ENCODE measurements at places on chromosomes 13 and 19. TPM values are rescaled to one million over a fixed set of nuclear protein-coding genes. Genes with fewer than 3 reads are reported as not detected.

SRRM5 gene
- 1.1 TPM for total RNA-seq

CBY2 gene
- not detected for total RNA-seq

ELSPBP1 gene
- total RNA-seq, result not detected

DNA sequence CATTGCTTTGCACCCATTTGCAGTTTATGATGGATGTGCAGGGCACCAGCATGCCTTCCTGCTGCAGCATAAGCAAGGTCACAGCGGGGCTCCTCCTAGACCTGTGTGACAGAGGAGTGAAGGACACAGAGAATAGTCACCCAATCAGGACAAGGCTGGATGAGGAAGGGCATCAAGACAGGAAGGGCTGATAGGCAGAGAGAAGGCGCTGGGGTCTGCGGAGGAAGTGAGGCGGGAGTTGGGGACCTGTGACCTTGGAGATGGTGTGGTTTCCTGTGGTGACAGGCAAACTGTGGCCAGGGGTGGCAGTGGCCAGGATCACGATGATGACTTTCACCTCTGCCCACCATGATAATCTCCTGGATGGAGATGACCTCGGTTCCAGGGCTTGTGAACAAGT is 16.4 kb upstream of the KCTD15 start:
- H3K27me3 ChIP-seq, result peaks cover 15% of the 10 kb centered on the region
- H3K27ac ChIP-seq, result no peak overlapping the region
- DNase-seq, result no peak
- H3K4me3 ChIP-seq, result no peak overlapping the region
- no peaks in the 10 kb centered on the region for H3K36me3 ChIP-seq
- peaks cover 5% of the 10 kb centered on the region for H3K4me1 ChIP-seq

GRCh38 chr13:69199664-69200063 is 908.0 kb upstream of the ATXN8OS start:
- H3K4me3 ChIP-seq, result no peak overlapping the region
- no peak for DNase-seq
- H3K27ac ChIP-seq, result no peak overlapping the region
- H3K4me1 ChIP-seq, result no peaks in the 10 kb centered on the region
- no peaks in the 10 kb centered on the region for H3K27me3 ChIP-seq

- H3K36me3 ChIP-seq, result peaks cover 38% of the 10 kb centered on the region
- no peak for DNase-seq
- no peak overlapping the region for H3K27ac ChIP-seq
- H3K27me3 ChIP-seq, result no peaks in the 10 kb centered on the region
- H3K4me1 ChIP-seq, result no peaks in the 10 kb centered on the region
These were observed 64.1 kb downstream of the CDADC1 start for GRCh38 chr13:49311816-49312215.

DNA sequence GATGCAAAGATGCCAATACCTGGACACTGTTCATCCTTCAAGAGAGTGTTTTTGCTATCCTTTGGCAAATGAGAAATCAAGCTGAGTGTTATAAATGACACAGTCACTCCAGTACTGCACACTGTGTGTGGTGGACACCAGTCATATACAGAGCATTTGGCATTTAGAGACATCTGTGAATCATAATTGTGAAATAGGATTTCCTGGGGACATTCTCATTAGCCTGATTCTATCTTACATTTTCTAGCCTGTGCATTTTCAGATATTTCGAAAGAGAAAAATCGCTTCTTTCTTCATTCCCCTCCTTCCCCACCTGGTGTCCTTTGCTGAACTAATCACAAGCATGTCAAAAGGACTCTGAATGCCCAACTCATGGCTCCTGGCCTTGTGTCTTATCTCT is 781.0 kb upstream of the ARGLU1 start:
- no peaks in the 10 kb centered on the region for H3K36me3 ChIP-seq
- no peak overlapping the region for H3K27ac ChIP-seq
- no peak for DNase-seq
- no peaks in the 10 kb centered on the region for H3K27me3 ChIP-seq
- no peaks in the 10 kb centered on the region for H3K4me1 ChIP-seq

GRCh38 chr13:50843257-50844083 is at the start of gene DLEU7:
Gene DLEU7, minus strand, starts transcription at chr13:50843692. Its CDS starts 46 bp downstream, at chr13:50843646.
- no peak within 1 kb of the TSS for H3K27ac ChIP-seq
- no peaks in the 10 kb centered on the region for H3K36me3 ChIP-seq
- peaks cover 15% of the 10 kb centered on the region for H3K27me3 ChIP-seq
- peaks cover 12% of the 10 kb centered on the region for H3K4me1 ChIP-seq
- DNase-seq, result no peak

GRCh38 chr19:633786-634639 is 676 bp upstream of the POLRMT start:
- DNase-seq, result no peak
- H3K27ac ChIP-seq, result peak overlapping the region; percentile 73
- H3K27me3 ChIP-seq, result no peaks in the 10 kb centered on the region

DNA sequence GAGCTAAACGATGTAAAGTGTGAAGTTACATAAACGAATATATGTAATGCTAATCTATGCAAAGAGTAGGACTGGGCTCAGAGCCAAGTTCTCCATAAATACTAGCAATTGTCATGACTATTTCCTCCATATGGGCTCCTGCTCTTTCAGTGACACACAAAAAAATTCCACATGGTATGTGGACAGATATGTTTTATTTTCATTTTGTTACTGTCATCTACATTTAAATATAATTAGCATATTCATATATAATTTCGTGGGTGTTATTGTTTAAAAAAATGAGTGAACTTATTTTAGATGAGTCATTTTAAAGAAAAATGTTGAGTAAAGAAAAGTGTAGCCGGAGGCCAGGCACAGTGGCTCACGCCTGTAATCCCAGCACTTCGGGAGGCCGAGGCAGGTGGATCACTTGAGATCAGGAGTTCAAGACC is 5.0 kb upstream of the IGSF23 start:
- no peak overlapping the region for H3K27ac ChIP-seq
- no peak overlapping the region for H3K4me3 ChIP-seq
- no peaks in the 10 kb centered on the region for H3K27me3 ChIP-seq
- no peaks in the 10 kb centered on the region for H3K36me3 ChIP-seq

DNA sequence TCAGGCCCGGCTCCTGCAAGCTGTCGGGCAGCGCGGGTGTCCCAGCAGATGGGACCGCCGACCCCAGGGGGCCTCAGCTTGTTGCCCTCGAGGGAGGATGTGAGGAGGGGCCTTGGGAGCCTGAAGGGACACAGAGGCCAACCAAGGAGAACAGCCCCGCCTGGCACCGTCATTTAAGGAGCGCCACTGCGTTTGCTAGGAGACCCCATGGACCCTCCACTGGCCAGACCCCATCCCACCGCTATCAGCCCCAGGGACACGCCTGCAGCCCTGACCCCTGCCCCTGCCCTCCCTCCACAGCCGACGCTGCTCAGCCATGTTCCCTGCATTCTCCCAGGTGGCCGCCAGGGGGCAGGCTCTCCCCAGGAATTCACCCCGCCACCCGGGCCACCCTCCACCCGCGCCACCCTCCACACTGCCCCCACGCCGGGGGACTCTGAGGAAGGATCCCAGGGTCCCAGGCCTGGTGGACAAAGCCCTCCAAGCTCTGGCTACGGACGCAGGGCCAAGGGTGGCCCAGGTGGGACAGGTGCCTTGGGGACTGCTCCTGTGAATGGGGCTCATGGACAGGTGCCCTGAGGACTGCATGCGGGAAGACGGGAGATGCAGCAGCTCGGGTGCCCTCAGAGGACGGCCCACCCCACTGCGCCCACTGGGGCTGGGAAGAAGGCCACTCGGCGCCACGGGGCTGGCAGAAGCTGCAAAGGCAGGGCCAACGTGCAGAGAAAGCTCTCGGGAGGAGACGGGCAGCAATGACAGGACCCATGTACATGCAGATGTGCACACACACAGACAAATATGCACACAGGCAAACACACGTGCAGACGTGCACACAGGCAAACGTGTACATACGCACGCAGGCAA is 34.4 kb downstream of the PIP5K1C start:
- DNase-seq, result peak; percentile 86
- H3K4me1 ChIP-seq, result peaks cover 51% of the 10 kb centered on the region
- H3K27ac ChIP-seq, result peak overlapping the region; percentile 99
- H3K36me3 ChIP-seq, result peaks cover 42% of the 10 kb centered on the region
- H3K27me3 ChIP-seq, result no peaks in the 10 kb centered on the region

Data from sigmoid colon (tissue), 7 donors.